ENCODE measurements at places on chromosomes 6 and 20. TPM values are rescaled to one million over a fixed set of nuclear protein-coding genes. Genes with fewer than 3 reads are reported as not detected.

DNA sequence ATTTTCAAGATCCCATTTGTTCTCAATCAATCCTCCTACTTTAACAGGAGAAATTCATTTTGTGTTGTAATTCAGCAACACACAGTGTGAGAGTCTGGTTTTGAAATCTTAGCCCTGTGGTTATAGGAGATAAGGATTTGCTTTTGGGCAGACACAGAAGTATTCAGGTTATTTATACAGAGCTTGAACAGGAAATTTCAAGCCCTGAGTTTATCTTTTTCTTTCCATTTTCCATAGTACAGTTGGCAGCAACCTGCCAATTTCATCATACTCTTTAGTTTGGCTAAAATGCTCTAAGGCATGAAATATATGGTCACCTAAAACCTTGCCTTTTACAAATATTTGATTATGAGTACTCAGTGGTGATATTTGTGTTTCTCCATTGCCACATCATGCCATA, 41.4 kb downstream of the PKIB start:
- H3K4me1 ChIP-seq: no peaks in the 10 kb centered on the region
- no peak for DNase-seq

DNA sequence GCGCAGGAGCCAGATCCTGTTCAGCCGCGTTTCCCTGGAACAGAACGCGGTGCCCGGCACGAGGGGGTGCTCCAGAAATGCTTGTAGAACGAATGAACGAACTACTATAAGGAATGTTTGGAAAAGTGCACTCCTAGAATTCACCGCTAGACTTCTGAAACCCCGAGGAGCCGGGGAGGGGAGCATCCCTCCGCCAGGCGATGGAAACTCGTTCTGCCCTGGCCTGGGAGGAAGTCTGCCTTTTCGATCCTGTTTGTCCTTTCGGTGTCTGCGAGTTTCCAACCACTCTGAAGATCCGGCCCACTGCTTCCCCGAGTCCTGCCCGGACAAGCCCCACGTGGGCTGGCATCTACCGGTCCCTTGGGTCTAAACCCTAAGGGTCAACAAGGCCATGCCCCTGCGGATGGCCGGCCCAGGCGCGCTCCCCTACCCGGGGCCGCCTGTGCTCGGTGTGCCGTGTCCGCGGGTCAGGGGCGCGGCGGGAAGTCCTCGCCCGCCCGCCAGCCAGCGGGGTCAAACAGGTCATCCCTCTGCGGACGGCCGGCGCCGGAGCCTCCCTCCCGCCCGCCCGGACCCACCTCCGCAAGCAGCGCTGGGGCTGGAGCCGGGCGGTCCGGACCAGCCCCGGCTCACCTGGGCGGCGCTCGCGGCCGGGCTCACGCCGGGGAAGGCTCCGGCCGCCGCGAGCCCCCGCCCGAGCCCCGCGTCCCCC, 526 bp downstream of the SULF2 start:
- H3K4me1 ChIP-seq: peaks cover 4% of the 10 kb centered on the region
- H3K27ac ChIP-seq: no peak overlapping the region
- H3K36me3 ChIP-seq: no peaks in the 10 kb centered on the region
- peak; percentile 36 for DNase-seq
- peaks cover 55% of the 10 kb centered on the region for H3K27me3 ChIP-seq
- peak overlapping the region; percentile 64 for H3K4me3 ChIP-seq

DNA sequence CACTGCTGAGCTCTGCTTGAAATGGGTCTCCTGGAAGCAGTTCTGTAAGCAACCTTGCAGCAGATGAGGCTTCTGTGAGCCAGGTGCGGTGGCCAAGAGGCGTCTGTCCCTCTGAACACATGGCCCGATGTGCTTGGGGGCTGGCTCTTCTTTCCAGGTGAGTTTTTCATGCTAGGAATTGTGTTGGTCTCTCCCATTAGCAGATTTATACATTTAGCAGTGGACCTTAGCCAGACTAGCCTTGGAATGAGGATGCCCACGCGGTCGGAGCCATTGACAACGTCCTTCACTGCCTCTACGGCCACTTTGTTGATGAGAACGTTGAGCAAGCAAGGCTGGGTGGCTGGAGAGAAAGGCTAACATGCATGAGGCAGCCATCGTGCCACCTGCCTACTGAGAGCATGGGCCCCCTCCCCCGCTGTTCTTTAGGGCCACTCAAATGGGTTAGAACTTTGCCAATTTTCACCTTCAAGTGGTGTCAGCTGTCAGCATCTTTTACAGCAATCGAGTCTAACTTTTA, 33.5 kb downstream of the ERMARD start:
- no peak overlapping the region for H3K27ac ChIP-seq
- H3K27me3 ChIP-seq: no peaks in the 10 kb centered on the region
- DNase-seq: no peak

- H3K27ac ChIP-seq: peak overlapping the region; percentile 30
- no peaks in the 10 kb centered on the region for H3K36me3 ChIP-seq
- DNase-seq: no peak
- peaks cover 72% of the 10 kb centered on the region for H3K4me1 ChIP-seq
- no peaks in the 10 kb centered on the region for H3K27me3 ChIP-seq
Observed at GRCh38 chr6:142900227-142900971, 44.6 kb downstream of the HIVEP2 start.

GRCh38 chr6:38407192-38407591, 232.5 kb downstream of the BTBD9 start:
- no peaks in the 10 kb centered on the region for H3K27me3 ChIP-seq
- no peak overlapping the region for H3K4me3 ChIP-seq
- DNase-seq: no peak
- no peak overlapping the region for H3K27ac ChIP-seq
- H3K4me1 ChIP-seq: peaks cover 13% of the 10 kb centered on the region

GRCh38 chr20:19492116-19492515, 265.9 kb upstream of the RIN2 start:
- no peak overlapping the region for H3K4me3 ChIP-seq
- DNase-seq: no peak
- H3K27me3 ChIP-seq: no peaks in the 10 kb centered on the region
- H3K36me3 ChIP-seq: no peaks in the 10 kb centered on the region
- peaks cover 35% of the 10 kb centered on the region for H3K4me1 ChIP-seq

DNA sequence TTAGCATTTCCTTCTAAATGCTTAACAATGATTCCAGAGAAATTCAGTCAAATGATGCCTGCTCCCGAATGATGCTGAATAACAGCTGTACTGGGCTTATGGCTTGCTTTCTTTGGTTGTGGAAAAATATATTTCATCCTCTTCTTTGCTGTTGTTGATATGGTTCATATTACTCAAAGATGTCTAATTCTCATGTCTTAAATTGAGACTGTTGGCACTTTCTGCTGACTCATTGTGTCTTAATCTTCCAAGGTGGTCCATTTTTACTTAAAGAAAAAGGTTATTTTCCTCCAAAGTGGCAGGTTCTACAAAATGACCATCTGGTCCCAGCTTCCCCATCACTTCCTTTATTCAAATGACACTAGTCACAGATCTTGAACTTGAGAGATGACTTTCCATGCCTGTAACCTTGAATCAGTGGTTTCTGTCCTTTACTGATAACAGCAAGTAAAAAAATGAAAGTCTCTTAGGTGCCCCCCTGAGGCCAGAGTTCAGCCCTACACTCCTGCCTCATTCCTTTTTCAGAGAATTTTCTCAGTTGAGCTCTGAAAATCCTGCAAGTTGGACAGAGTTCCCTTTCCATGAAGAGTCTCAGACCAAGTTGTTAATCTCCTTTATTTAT, 6.9 kb downstream of the SNAP25 start:
- H3K36me3 ChIP-seq: no peaks in the 10 kb centered on the region
- H3K4me3 ChIP-seq: no peak overlapping the region
- no peak overlapping the region for H3K27ac ChIP-seq
- H3K4me1 ChIP-seq: no peaks in the 10 kb centered on the region
- no peak for DNase-seq
- H3K27me3 ChIP-seq: peaks cover 15% of the 10 kb centered on the region

GRCh38 chr6:6315660-6316059, 4.8 kb downstream of the F13A1 start:
- no peak for DNase-seq
- H3K27ac ChIP-seq: no peak overlapping the region
- no peaks in the 10 kb centered on the region for H3K4me1 ChIP-seq
- H3K27me3 ChIP-seq: no peaks in the 10 kb centered on the region
- no peaks in the 10 kb centered on the region for H3K36me3 ChIP-seq
- H3K4me3 ChIP-seq: no peak overlapping the region

DNA sequence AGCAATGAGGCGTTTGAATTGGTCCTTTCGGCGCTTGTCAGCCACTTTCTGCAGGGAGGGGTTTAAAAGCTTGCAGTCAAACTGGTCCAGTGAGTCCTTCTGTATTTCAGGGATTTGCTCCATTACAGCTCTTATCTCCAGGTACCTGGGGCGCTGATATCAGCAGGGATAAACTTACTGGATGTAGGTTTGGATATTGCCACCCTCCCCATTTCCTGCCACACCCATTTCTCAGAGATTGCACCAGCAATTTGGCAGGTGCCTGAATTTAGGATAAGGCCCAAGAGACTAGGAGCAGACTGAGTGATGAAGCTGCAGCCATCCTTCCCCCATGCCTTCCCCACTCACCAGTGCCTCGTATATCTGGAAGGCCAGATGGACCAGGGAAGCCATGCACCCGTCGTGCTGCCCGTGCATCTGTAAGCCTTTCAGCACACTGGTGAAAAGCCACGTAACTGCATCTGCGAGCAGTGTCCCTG, 7.6 kb downstream of the POLR1C start:
- H3K27ac ChIP-seq: no peak overlapping the region
- H3K27me3 ChIP-seq: no peaks in the 10 kb centered on the region
- peaks cover 100% of the 10 kb centered on the region for H3K36me3 ChIP-seq
- no peaks in the 10 kb centered on the region for H3K4me1 ChIP-seq
- H3K4me3 ChIP-seq: no peak overlapping the region

DNA sequence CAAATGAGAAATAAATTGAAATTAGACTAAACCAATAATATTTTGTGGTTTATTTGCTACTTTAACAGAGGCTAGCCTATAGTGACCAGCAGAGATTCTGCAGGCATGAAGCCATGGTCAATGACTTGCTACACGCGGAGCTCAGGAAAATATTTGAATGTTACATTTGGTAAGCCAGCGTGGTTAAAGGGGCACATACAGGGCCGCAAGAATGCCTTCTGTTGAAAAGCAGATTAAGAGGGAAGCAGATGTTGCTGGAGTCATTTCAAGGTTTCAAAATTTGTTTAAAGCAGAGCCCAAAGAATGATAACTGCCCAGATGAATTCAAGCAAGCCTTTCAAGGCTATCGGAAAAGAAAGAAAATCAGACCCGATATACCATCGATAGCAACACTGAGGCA, 294.3 kb upstream of the MAN1A1 start:
- H3K27me3 ChIP-seq: no peaks in the 10 kb centered on the region
- DNase-seq: no peak
- H3K36me3 ChIP-seq: no peaks in the 10 kb centered on the region
- no peak overlapping the region for H3K27ac ChIP-seq
- H3K4me1 ChIP-seq: no peaks in the 10 kb centered on the region

DNA sequence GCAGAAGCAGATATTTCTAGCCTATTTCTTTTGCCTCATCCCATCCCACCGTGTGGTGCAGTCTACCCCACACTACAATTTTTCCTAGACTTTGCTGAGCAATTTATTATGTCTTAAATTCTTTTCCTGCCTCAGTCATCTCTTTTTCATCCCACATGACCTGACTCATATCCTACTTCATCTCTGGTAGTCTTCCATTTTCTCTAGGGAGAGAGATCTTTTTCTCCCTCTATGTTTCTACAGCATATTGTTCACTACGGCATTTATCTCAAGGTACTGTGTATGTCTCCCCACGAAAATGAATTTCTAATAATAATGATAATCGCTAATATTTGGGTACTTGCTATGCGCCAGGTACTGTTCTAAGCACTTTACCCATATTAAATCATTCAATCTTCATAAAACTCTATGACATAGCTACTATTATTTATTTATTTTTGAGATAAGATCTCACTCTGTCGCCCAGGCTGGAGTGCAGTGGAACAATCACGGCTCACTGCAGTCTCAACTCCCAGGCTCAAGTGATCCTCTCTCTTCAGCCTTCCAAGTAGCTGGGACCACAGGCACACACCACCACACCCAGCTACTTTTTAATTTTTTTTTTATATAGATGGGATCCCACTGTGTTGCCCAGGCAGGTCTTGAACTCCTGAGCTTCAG, 15.6 kb downstream of the PDSS2 start:
- H3K27me3 ChIP-seq: no peaks in the 10 kb centered on the region
- no peaks in the 10 kb centered on the region for H3K36me3 ChIP-seq

DNA sequence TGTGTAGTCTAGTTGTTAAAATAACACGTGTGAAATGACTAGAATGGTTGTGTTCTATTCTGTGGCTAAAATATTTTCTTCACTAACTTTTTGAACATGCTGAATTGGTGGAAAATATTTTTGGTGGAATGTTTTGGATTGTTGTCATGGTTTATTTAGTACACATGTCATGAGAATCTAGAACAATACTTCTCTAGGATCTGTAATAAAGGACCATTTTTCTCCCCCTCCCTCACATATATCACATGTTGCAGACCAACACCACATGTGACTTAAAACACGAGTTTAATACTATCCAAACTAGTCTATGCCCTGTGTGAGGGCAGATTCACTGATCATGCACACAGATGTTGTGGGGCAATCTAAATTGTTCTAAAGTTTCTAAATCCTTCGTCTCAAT, 29.2 kb downstream of the FIG4 start:
- no peak for DNase-seq
- no peaks in the 10 kb centered on the region for H3K4me1 ChIP-seq
- no peak overlapping the region for H3K27ac ChIP-seq
- H3K27me3 ChIP-seq: no peaks in the 10 kb centered on the region
- H3K4me3 ChIP-seq: no peak overlapping the region
- peaks cover 5% of the 10 kb centered on the region for H3K36me3 ChIP-seq

DNA sequence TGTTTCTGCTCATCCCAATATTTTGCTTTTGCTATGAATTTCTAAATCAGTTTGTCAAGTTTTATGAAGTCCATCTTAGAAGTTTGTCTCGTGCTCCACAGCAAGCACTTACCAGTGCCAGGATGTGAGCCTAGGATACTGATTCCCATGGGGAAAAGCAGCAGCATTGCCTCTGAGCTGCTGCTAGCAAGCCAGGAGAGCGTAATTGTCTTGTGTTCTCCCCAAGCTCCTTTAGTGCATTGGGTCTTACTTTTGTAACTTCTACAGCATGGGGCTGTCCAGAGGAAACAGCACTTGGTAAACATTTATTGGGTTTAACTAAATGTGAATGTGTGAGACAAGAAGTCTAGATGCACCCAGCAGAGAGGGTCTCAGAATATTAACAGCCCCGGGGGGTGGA, 76.1 kb downstream of the RNF182 start:
- no peak overlapping the region for H3K4me3 ChIP-seq
- no peak for DNase-seq
- H3K36me3 ChIP-seq: no peaks in the 10 kb centered on the region
- no peak overlapping the region for H3K27ac ChIP-seq
- H3K4me1 ChIP-seq: no peaks in the 10 kb centered on the region
- H3K27me3 ChIP-seq: peaks cover 2% of the 10 kb centered on the region

The GTF2H4 gene
- total RNA-seq: 21.3 TPM

The PXT1 gene
- total RNA-seq: not detected

The OPRM1 gene
- not detected for total RNA-seq

The GCLC gene
- 19.7 TPM for total RNA-seq

The PAK5 gene
- not detected for total RNA-seq

The PXDC1 gene
- total RNA-seq: 22.5 TPM

The TPX2 gene
- total RNA-seq: 1.1 TPM

The PDYN gene
- not detected for total RNA-seq

The STMND1 gene
- total RNA-seq: not detected
